Choroid plexus epithelial cell (primary cell): ENCODE measurements at places on chromosomes 5 and 9.

GRCh38 chr5:80928073-80928472 lies 32.1 kb upstream of the RASGRF2 start:
- DNase-seq = no peak

DNA sequence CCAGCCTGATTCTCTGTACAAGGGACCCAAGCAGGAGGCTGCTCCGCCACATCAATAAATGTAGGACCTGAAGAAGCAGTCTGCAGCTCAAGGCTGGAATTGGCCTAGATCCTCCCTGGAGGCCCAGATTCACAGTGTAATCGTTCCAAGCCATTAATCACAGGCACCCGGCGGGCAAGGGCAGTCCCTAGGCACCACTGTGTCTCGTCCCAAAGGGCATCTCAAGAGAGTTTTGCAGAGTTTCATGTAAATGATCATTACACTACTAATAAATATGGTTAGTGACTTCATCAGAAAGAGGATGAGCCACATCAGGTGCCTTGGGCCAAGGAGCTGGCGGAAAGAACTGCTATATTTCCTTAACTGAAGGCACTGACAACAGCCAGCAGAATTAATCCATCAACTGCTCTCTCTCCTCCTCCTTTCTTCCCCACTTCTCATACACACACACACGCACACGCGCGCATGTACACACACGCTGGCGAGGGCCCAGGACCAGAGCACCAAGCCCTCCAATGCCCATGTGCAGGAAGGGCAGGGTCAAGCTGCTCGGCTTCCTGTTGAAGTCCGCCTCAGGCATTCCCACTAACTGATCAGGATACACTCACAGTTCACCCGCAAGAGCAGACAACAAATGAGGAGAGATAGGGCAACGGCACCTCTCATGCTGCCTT lies 33.9 kb downstream of the GNAQ start:
- peak; percentile 57 for DNase-seq

- DNase-seq = no peak
Measured at GRCh38 chr5:124810396-124811006, 64.1 kb upstream of the ZNF608 start.

- DNase-seq = no peak
Measured at GRCh38 chr9:38074441-38074961, 5.5 kb upstream of the SHB start.
